Spinal cord (tissue), 10 donors: ENCODE measurements at places on chromosomes 2 and 18.

DNA sequence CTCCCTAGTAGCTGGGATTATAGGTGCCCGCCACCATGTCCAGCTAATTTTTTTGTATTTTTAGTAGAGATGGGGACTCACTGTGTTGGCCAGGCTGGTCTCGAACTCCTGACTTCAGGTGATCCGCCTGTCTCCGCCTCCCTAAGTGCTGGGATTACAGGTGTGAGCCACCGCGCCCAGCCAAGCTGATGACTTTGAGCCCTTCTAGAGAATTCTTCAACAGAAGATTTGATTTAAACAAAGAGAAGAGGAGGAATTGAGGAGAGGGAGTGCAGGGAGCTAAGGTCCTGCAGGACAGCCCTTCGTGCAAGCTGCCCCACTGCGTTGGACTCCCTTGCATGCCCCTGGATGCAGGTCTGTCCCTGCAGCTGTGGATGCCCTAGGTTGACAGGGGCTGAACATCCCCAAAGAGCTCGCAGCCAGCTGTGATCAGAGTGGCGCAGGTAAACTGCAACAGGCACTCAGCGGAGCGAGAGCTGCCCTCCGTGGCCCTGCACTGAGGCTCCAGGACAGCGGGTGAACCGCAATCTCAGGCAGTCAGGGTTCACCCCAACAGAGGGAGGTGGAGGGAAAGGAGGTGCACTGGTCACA, 13.7 kb downstream of the ADRA2B start:
- no peak for DNase-seq

- no peak for DNase-seq
Observed at GRCh38 chr18:48829443-48830149, 121.2 kb downstream of the SMAD7 start.

DNA sequence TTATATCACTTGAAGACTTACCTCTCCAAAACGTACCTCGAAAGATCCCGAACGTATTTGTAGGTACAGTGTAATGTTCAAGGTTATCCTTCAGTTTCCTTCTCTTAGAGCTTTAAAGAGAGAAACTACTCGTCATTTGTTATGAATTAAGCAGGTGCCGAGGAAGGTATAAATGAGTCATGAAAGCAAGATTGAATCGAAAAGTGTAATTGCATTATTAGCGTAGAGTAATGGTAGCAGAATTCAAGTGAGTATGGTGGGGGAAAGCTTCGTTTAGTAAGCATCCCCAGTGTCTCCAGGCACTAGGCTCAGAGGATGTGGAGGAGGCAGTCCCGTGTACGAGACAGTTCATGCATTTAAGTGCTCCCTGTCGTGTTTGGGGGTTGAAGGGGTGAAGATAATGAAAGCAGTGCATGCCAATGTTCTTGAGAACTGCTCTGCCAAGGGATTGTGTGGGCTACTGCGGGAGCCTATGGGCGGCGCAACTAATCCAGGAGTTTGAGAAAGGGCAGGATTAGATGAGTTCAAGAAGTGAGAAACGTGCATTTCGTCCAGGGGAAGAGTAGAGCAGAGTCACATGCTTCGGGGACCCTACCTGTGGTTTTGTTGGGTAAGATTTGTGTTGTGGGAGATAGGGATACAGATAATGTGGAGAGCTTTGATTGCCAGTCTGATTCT, 858 bp downstream of the POLR1B start:
- peak; percentile 4 for DNase-seq

GRCh38 chr2:66472225-66472843, 37.4 kb downstream of the MEIS1 start:
- DNase-seq, result no peak

DNA sequence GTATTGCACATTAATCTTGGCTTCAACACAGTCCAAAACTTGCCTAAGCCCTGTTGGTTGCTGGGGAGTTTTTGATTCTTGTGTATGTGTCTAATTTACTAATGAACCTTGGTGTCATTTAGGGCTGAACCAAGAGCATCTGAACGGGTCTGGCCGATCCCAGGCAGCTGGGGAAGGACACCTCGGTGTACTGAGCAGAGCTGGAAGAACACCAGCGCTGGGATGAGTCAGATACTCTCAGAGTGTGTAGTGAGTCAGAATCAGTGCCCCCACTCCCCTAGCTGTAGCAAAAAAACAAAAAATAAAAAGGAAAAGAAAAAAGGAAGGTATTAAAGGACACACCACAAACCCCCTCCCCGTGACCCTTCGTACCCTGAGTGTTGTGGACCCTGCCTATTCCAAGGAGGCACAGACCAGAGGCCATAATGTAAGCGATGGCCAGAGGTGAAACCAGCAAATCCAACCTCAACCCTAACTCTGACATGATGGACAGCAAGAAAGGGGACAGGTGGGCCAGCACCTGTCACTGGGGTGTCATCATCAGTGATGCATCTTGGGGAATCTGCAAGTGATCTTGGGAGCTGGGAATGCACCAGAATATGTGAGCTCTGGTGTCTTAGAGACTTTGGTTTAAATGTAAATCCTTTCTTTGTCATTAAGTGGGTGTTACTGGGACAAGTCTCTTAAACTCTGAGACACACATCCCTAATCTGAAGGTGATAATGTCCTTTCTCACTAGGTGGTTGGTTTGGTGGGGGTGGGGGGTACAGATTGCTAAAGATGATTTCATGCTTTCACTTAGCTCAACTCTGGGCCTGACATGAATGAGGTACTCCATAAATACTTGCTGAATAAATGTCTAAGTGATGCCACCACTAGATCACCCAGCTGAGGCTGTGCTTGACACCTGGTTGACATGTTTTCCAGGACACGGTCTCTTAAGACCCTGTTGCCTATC, 34.2 kb upstream of the NCOA1 start:
- DNase-seq, result no peak

DNA sequence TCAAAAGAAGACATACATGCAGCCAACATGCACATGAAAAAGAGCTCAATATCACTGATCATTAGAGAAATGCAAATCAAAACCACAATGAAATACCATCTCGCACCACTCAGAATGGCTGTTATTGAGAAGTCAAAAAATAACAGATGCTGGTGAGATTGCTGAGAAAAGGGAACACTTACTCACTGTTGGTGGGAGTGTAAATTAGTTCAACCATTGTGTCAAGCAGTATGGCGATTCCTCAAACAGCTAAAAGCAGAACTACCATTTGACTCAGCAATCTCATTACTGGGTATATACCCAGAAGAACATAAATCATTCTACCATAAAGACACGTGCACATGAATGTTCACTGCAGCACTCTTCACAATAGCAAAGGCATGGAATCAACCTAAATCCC, 95.5 kb upstream of the XIRP2 start:
- no peak for DNase-seq

GRCh38 chr18:64253222-64253621, 104.3 kb upstream of the LINC00305 start:
- no peak for DNase-seq

GRCh38 chr2:158965107-158965506, 3.3 kb upstream of the TANC1 start:
- DNase-seq, result no peak

DNA sequence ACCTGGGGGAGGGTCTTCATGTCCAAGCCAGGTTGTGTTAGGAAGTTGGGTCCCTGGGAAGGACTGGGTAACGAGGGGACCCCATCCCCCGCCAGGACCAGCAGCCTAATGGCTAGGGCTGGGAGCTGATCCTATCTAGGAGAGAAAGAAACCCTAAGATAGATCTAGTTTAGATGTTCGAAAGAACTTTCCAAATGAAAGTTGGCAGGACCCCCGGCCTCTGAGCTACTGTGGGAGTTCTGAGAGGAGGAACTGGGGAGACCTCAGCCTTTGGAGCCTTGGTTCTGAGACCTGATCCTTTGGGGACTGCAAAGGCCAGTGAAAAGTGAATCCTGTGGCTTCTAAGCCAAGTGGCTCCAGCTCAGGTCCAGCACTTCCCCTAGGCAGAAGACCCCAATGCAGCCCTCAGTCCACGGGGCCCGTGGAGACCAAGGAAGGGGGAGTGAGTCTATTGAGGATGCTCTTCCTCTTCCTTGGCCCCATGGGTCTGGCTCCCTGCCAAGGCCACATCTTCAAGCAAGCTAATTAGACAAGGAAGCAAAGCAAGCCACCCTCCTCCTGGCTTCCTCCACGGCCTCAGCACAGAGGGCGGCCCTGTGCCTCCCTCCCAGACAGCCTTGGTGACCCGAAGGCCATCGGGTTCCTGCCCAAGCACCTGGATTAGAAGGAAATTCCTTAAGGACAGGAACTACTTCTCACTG, 23.5 kb downstream of the CCT7 start:
- no peak for DNase-seq

GRCh38 chr2:159163930-159164329, 122.6 kb downstream of the WDSUB1 start:
- DNase-seq, result no peak

DNA sequence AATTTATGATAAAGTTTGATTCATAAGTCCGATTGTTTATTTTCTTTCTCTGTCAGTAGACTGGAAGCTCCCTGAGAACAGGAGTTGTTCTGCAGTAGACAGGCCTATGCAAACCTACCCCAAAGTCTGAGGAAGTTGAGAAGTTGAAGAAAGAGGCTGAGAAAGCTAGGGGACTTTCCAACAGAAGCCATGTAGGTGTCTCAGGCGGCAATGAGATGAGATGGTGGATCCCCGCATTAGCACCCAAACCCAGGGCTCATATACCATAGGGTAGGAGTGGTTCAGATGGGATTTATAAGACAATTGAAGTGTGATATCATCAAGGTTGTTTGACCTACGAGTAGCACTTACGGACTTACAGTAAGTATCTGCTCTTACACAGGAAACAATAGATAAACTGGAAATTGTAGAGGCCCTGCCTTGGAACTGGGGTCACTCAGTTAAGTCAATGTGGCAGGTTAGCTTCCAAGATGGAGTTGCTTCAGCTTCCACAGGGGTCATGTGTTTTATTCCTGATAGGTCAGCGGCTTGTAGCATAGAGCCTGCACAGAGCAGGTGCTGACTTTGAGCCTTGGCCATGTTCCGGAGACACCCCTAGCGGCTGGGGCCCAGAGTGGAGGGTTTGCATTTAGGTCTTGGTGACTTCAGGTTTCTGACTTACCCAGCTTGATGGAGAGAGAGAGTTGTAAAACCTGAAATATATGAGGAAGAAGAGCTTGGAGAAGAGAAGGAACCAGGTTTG, 2.3 kb upstream of the PSD4 start:
- DNase-seq, result no peak
